Coronary artery (tissue), 2 donors: ENCODE measurements at places on chromosomes 4 and X.

- DNase-seq, result no peak
Observed at GRCh38 chrX:134933248-134933647, 57.5 kb upstream of the SMIM10 start.

- DNase-seq, result no peak
Observed at GRCh38 chr4:13601048-13601447, 26.5 kb downstream of the BOD1L1 start.

DNA sequence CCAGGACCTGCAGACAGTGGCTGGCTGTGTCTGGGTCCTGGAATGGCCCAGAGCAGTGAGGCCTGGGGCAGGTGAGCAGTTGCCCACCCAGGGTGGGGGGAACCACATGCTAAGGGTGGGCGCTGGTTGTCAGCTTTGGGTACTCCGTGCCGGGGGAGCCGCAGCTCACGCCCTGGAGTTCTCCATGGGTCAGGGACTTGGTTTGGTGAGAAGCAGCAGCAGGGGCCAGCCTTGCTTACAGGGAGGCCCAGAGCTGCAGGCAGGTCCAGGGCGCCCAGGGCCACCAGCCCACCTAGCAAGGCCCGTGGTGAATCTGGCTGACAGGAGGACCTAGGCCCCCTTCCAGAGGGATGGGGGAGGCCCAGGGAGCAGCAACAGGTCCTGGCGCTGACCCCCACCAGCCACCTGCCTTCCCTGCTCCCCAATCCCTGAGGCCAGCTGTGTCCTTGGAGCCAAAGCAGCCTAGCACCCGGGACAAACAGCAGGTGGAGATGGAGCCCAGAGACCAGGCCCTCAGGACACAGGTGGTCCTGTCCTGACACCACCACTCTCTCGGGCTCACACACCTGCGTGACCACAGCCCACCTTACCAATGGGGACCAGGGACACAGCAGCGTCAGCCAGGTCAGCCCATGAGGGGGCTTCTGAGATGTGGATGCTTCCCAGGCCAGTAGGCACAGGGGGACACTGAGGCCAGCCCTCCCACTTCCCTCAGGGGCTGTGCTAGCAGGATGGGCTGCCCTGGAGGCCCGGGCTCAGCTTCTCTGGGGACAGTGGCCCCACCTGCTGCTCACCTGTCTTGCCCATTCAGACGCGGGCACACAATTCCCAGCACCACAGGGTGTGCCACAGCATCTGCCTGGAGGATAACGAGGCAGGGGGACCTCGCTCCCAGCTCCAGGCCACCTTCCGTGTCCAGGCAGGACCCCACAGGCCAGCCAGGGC, 3.5 kb downstream of the MXD4 start:
- no peak for DNase-seq

DNA sequence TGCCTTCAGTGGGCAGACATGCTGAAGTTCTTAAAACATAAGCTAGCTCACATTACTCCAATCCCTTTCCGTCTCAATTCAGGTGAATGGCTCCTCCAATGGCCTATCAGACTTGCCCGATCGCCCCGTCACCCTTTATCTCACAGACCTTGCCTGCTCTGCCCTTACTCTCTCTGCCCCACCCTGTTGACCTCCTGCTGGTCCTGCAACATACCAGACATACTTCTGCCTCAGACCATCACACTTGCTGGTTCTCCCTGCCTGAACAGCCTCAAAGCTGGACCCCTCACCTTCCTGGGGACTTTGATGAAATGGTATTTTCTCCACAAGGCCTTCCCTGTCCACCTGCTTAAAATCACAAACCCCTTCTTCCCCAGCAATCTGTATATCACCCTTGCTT, 340.1 kb upstream of the NR3C2 start:
- no peak for DNase-seq

- no peak for DNase-seq
Observed at GRCh38 chr4:68326141-68326540, 23.7 kb downstream of the YTHDC1 start.

DNA sequence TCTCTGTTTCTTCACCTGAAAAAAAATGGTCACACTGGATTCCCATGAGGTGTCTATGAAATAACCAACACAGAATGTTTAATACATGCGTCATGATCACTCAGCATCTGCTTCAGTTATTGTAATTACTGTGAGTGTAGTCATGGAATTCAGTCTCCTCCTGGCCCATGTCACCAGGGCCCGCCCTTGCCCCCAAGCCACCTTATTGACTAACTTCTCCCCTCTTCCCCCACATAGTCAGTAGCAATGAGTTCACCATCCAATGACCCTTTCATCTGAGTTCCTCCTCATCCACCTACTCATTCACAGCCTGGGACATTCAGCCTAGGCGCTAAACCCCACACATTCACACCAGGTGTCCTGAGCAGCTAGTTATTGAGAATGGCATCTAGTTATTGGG, 15.6 kb downstream of the PNMA6F start:
- DNase-seq, result peak; percentile 49

DNA sequence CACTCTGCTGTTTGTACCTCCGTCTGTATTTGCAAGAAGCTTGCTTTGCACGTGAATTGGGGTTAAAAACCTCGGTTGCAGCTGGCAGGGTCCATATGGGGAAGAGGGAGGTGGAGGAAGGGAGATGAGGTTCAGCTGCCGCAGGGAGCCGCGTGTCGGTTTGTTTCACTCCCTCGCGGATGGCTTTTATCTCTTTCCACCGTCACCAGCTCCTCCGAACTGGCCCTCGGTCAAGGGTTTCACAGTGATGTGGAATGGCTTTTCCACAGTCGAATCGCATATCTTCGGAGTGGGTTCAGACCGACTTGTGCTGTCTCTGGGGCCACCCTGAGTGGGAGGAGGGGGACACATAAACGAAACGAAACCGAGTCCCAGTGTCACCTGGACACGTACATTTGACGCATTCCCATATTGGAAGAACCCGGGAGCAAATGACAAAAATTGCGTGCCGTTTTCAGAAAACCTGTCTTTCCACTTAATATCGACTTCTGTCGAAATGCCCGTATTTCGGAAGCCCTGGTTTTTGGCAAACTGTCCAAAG, 929 bp downstream of the ZBTB33 start:
- DNase-seq, result no peak

DNA sequence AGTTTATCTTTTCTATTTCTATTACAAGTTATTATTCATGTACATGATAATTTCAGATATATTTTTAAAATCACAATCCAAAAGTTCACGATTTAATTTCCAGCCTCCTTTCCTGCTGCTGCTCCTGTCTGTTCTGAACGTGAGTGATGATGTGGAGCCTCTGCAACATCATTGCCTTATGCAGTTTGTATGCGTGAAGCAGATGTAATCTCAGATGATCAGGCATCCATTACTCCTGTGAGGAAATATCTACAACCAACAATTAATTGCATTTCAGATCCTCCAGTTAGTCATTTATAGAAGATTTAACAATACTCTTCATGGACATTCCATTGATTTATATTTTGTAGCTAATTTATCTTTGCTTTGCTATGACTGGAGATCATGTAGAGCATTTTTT, 668.7 kb upstream of the EPHA5 start:
- DNase-seq, result no peak

GRCh38 chr4:79920163-79920853, 152.7 kb downstream of the ANTXR2 start:
- DNase-seq, result no peak

- DNase-seq, result no peak
Observed at GRCh38 chrX:10240918-10241317, 84.1 kb downstream of the CLCN4 start.

DNA sequence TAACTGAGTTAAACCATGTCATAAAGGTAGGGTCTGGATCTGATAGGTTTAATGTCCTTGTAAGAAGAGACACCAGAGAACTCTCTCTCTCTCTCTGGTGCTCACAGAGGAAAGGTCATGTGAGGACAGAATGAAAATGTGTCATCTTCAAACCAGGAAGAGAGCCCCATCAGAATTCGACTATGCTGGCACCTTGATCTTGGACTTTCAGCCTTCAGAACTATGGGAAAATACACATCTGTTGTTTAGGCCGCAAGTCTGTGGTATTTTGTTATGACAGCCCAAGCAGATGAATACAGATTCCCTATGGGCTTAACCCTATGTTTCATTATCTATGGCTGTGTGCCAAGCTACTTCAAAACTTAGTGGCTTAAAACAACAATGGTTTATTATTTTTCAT, 105.5 kb upstream of the DDIT4L start:
- no peak for DNase-seq
